ENCODE measurements at places on chromosomes 7 and 10.
A peak's percentile ranks its signal among the peaks of the same experiment; 100 is the strongest.

- DNase-seq, result peak; percentile 6
Observed at GRCh38 chr10:113680190-113681111, 739 bp downstream of the CASP7 start.

DNA sequence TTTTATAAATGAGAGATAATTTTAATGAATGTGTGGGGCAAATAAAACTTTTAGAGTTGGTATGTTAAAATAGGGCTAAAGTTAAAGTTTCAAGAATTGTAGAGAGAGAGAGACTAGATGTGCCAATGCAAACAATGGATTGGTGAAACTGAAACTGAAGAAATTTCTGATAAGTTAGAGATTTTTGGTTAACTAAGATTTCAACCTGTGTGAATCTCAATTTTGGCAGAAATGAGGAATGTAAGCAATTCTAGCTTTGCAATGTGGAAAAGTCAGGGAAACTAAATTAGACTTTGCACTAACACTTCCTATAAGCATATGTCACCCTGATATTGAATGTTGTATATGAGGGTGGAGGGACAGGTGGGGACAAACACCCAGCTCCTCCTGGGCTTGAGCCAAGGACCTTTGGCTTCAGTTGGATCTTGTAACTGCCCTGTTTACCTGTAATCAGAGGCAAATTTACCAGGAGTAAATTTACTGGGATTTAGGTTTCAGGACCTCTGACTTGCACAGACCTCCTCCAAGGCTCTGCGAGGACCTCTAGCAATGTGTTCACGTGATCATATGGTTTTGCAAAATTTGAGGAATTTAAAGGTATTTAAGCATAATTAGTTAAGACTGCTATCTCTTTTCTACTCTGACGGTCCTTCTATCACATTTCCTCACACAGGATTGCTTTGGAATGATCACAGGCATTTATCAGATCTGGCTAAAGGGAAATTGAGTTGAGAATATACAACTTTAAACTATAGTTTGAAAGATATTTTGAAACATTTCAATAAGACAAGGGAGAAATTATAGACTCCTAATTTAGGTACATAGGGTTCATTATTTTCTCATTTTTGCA is 33.1 kb upstream of the RPA3 start:
- no peak for DNase-seq

DNA sequence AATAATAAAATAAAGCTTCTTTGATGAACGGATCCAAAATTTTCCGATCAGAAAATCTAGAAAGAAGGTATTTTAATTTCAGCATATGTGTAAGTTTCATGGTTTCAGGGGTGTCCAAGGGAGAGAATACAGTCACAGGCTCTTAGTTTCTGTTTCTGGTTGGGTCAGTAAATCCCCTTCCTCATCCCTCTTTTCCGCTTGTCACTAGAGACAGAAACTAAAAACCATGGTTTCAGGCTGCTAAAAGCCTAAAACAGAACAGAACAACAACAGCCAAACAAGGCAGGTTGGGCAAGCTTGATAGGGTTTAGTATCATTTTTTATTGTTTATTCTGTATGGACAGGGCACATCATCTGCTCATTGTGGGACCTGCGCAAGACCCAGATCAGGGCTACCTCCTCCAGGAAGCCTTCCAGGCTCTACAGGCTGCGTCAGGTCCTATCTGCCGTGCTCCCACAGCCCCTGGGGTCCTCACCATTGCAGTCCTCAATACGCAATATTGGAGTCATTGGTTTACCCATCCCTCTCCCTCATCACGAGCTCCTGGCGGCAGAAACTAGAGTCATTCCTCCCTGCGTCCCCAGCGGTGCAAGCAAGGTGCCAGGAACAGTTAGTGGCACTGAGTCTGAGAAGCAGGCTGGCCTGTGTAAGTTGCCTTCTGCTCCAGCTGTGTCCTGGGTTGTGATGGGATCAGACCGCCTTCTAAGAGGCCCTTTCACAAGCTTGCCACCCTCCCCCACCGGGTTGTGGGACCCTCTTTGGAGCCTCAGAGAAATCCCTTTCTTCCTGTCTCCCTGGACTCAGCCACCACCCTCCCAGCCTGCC is 70.2 kb upstream of the CUX1 start:
- no peak for DNase-seq

DNA sequence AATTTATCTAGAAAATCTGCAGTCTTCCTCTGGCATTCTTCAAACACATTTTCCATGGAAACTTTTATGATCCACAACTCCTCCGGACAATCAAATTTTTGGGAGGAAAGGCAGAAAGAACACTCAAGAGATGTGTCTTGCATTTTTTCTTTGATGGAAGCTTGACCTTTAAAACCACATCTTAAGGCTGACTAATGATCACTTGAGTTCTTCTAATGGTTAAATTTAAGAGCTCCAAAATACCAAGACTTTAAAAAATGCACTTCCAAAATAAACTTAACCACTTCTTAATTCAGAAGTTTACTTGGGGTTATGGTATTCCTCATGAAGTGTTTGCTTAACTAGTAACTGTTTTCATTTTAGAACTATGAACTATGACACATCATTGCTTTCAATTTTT is 43.3 kb downstream of the ETV1 start:
- DNase-seq, result no peak

DNA sequence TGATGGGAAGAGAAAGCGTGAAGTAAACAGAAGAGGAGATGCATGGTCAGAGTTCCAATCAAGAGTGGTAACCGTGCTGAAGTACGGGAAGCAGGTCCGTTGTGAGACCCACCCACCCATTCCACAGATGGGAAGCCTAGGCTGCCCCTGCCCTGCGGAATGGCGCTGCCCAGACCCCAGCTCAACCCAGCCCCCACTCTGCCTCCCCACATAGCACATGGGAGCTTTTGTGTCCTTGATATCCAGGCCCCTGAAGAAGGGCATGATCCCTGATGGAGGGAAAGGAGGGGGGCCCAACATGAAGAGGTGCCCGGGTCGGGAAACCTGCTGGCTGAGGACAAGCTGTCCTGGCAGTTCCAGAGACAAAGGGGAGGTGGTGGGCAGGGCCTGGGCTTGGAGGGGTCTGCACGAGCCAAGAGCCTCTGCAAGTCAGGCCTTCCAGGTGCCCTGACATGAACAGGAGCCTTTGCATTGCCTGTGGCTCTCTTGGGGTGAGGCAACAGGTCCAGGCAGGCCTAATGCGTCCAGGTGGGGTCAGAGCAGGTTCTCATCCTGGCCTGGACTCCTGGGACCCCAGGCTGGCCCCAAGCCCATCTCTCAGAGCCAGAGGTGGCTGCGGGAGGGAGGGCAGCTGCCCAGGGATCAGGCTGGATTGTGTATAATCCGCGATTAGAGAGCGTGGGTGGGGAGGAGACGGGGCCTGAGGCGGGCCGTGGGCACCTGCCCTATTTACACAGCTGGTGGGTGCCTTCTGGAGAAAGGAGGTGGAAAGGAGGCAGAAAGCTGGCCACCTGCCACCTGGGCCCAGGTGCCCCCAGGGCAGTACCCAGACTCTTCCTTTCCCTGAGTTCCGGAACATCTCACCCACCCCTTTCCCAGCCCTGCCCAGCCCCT is 23.5 kb downstream of the YKT6 start:
- no peak for DNase-seq

DNA sequence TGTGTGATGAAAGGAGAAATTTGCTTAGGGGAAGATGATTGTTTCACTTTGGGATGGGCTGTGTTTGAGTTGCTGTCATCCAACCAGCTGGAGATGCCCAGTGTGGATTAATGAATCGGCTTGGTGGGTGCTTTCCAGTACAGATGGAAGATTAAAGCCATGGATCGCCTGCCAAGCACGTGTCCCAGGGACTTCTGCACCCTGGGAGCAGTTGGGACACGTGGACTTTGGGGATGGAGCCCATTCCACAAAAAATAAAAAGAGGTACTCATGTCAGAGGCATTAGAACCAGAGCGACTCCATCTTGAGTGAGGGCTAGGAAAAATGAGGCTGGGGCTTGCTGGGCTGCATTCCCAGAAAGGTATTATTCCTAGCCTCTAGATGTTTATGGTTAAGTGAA is 29.3 kb upstream of the PRLHR start:
- DNase-seq, result no peak

GRCh38 chr7:84123965-84124547 is 70.5 kb downstream of the SEMA3A start:
- DNase-seq, result no peak

DNA sequence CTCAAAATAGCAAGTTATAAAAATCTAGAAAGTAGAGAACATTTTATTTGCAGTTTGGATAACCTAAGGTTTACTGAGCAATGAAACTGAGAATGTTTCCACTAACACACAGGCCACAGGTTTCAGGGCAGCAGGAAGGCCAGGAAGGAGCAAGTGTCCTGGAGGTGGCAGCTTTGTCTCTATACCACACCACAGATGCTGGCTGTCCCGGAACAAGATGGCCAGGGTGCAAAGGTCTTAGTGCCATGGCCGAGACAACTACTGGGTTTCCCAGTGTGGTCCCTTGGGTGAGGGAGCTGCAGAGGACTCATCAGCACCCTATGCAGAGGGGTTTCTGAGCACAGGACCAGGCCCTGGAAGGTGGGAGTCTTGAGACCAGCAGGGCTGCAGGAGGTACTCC is 92.0 kb downstream of the CTBP2 start:
- DNase-seq, result no peak

GRCh38 chr10:27746397-27747095 is 927 bp upstream of the MKX start:
- DNase-seq, result no peak

- DNase-seq, result no peak
Observed at GRCh38 chr7:135169141-135169963, 1.2 kb downstream of the CYREN start.

- no peak for DNase-seq
Observed at GRCh38 chr7:133614251-133614650, 361.4 kb downstream of the EXOC4 start.
